ENCODE measurements at places on chromosomes 4 and X. TPM values are rescaled to one million over a fixed set of nuclear protein-coding genes. Genes with fewer than 3 reads are reported as not detected.

The PAK3 gene
- total RNA-seq, result 2.1 TPM

The SCFD2 gene
- total RNA-seq, result 22.8 TPM

The AMBN gene
- not detected for total RNA-seq

The PPP1R2C gene
- total RNA-seq, result not detected

DNA sequence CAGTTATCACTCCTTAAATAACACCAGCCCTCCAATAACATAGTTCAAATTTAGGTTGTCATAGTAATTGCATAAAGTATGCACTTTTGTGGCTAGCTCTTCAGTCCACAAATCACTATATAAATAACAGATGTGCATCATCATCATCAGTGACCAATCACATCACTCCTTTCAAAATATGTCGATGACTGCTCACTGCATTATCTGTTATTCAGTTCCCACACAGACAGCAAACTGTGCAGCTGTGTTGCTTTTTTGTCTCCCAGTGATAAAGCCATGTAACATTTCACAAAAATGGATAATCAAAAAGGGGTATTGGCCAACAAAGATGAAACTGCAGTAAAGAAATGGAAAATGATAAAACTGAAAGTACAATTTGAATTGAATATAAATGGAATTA is 205.4 kb downstream of the DCLK2 start:
- no peak for DNase-seq

DNA sequence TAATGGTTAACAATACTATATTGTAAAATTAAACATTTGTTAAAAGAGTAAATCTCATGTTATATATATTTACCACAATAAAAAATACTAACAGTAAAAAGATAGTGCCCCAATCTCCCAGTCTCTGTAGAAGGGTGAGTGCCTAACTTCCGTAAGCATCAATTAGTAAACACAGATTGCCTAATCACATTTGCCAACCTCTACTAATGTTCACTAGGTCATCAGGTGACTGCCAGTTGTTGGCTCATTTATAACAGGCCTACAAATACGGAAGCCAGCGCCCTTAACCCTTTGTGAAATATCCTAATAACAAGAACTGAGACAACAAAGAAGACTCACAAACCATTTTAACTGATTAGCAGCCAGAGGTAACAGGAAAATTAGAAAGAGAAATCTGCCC is 345.1 kb downstream of the INPP4B start:
- no peak for DNase-seq
